ENCODE measurements at places on chromosomes 12 and 14. TPM values are rescaled to one million over a fixed set of nuclear protein-coding genes. Genes with fewer than 3 reads are reported as not detected.

DNA sequence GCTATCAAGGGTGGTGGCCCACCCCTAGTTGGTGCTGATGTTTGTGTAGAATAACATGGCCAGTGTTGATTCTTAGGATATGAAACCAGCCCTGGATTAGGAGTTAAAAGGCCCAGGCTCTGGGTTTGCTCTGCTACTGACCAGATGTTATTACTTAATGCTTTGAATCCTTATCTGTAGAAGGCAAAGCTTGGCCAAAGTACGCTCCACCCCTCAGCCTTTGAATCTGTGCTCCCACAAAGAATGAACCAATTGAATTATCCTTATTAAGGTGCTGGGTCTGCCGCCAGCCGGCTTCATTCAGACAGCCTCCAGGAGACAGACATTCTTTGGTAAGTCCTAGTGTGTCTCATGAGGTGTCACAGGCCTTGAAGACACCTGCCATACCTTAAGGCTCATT is 41.8 kb downstream of the AKAP3 start:
- DNase-seq = no peak

GRCh38 chr14:97524589-97525319 is 727.6 kb downstream of the VRK1 start:
- DNase-seq = no peak

DNA sequence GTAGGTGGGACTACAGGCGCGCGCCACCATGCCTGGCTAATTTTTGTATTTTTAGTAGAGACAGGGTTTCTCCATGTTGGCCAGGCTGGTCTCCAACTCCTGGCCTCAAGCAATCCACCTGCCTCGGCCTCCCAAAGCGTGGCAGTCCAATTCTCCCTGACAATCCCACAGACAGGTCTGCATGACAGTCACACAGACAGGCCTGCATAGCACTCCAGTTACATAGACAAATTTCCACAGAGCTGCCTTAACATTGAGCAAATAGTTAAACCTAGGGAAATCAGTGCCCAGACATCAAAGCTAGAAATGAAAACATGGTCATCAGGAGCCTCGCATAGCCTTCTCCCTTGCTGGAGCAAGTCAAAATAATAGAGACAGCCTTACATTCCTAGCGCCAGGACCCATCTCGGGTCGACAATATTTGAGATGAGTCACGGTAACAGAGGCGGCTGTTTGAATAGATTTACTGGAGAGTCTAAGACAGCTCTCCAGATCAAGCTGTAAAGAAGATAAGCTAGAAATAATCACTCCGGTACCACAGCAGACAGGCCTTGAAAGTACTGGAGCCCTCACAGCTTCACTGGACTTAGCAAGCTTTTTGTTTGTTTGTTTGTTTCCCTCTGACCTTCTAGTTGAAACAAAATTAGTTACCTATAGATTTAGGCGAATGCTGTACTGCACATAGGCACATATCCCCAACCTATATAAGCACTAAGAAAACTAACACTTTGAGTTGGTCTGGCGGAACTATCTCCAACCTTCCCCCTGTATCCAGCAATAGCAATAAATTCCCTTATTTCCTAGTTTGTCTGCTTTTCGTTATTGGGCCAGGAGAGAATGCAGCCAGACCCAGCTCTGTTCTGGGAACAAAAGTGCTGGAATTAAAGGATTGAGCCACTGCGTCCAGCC is 23.8 kb upstream of the PYROXD1 start:
- no peak for DNase-seq

Gene SDS
- total RNA-seq = not detected

- DNase-seq = no peak
Observed at GRCh38 chr12:66467932-66468331, 165.6 kb downstream of the HELB start.

- no peak for DNase-seq
Observed at GRCh38 chr12:57772429-57773322, at the start of gene EEF1AKMT3. Gene EEF1AKMT3 (plus strand): TSS chr12:57772614. CDS start chr12:57772725, 111 bp downstream.

DNA sequence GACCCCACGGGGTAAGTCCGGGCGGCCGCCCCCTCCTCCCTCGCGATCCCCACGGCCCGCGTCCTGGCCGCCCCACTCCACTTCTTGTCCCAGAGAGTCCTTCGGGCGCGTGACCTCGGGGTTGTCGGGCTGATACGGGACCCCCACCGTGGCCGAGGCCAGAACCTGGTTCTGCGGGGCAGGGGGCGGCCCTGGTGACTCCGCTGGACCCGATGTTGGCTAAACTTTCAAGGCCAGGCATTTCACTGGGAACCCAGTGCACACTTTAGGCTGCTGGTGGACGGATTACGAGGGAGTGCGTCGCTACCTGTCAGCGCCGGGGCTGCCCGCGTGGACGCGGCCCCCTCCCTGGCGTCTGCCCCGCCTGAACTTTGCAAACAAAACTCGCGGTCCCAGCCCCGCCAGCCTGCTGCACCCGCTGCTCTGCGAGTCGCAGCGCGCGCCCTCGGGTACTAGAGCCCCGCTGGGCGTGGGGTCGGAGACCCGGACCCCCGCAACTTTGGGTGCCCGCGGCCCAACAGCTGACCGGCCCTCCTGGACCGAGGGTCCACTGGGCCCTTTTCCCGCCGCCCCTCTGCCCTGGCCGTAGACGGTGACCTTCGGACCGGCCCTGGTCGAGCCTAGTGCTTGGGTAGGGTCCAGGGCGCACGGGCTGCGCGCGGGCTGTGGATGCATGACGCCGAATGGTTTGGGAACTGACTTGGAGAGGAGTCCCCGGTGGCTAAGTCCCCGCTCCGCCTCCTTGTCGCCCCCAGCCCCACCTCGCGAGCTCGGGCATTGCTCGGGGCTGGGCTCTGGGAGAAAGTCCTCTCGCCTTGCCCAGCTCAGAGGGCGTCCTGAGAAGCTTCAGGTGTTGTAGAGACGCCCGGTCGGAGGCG is 624 bp downstream of the RIN3 start:
- peak; percentile 36 for DNase-seq

All from CD8-positive, alpha-beta T cell (primary cell).